ENCODE measurements at places on chromosomes 5 and 9.

DNA sequence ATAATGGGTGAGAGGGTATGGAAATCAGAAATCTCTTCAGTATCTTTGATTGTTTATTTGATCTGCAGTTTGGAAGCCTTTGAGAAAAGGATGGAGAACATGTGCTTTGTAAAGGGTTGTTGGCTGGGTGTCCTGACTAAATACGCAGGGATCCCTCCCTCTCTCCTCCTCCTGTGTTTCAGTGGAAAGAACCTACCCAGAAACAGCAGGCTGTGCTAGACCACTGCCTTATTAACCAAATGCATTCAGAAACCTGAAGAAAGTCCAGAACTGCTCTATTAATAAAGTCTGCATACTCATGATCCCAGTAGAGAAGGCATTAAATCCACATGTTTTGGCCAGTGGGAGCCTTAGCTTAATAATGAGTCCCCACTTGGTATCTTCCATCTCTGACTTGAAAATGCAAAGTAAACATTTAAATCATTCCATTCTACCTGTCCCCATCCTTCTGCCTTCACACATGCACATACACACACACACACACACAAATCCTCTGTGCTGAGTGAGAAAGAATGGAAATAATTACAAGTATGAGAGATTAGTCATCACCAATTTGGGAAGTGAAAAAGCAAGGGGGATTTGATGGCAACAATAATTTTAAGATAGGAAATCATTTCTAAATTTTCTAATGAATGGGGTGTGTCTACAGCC lies 10.0 kb upstream of the LECT2 start:
- peak; percentile 70 for DNase-seq

DNA sequence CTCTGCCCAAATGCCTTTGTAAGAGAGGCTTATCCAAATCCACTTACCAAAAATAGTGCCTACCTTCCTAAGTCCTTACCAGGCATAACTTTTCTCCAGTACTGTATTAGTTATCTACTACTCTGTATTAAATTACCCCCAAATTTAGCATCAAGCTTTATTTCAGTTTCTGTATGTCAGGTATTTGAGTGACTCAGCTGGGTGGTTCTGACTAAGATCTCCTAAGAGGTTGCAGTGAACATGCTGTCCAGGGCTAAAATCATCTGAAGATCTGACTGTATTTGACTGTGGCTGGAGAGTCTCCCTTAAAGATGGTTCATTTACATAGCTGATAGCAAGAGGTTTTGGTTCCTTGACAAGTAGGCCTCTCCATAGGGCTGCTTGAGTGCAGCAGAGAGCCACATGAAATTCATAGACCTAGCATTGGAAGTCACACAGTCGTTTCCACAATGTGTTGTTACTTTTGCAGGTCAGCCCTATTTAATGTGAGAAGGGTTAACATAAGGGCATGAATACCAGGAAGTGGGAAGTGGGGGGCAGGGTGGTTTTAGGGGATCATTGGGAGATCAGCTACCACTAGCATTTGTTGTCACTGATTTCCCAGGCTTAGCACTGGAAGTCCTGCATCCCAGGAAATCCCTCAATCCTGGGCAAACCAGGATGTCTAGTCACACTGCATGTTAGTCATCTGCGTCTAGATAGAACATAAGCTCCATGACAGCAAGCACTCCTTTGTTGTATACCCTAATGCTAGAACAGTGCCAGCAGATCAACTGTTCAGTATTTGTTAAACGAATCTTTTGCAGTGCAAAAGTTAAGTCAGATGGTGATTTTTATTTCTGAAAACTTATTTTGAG lies 2.0 kb upstream of the ZNF622 start:
- DNase-seq: peak; percentile 73

- DNase-seq: no peak
These were observed 51.7 kb downstream of the UBAP1 start for GRCh38 chr9:34230556-34230955.

GRCh38 chr5:56100439-56101176 lies 105.8 kb upstream of the IL6ST start:
- no peak for DNase-seq

- DNase-seq: peak; percentile 66
These were observed 96.7 kb upstream of the FER start for GRCh38 chr5:108650997-108651396.

GRCh38 chr5:34061993-34062392 lies 19.0 kb upstream of the C1QTNF3 start:
- DNase-seq: no peak

GRCh38 chr9:16755467-16756160 lies 114.9 kb downstream of the BNC2 start:
- DNase-seq: no peak

GRCh38 chr5:160616712-160617497 lies 195.2 kb downstream of the PTTG1 start:
- no peak for DNase-seq

DNA sequence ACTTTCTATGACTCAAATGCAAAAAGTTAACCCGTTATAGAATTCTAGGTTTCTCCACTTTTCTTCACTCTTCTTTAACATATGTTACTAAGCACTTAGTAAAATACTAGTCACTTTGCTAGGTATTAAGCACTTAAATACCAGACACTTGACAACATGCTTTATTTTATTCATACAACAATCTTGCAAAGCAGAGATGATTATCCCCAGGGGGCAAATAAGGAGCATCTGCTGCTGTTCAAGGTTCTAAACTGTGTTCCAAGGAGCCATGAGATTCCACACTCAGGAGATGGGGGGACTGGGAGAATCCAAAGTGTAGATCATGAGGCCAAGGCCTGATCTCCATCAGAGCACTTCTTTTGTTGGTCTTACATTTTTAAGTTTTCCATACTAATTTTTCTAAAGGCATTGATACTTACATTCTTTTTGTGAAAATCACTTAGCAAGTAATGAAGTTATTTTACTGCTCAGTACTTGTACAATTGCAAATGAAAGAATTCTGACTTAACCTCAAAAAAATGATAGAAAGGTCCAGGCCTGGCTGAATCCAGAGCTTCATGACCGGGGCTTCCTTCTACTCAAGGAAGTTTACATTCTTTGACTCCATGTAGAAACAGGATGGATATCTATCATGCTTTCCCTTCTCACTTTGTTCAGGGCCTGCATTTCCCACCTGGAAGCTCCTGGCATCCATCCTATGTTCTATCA lies 504.4 kb upstream of the WWC1 start:
- DNase-seq: peak; percentile 87

DNA sequence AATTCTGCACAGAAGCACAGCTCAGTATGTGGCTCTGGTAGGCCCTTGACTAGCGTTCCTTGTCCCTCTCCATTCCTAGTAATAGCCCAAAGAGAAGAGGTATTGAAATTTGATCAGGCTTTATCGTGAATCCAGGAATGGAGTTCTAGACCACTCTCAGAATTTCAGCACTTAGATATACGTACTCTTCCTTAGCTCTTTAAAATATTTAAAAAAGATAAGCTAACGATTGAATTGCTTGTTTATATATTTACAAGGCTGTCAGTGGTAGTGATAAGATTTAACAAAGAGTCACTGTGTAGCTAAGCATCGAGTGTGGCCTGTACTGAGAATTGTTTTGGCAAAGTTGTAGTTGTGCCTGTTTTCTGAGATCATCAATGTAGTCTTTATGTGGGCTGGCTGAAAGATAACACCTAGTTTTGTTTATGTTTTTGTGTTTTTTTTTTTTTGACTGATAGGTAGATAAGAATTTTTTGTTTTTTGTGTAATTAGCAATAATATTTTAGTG lies 2.5 kb downstream of the KIAA1958 start:
- DNase-seq: no peak

- no peak for DNase-seq
These were observed 612.6 kb upstream of the CLINT1 start for GRCh38 chr5:158471535-158471924.

DNA sequence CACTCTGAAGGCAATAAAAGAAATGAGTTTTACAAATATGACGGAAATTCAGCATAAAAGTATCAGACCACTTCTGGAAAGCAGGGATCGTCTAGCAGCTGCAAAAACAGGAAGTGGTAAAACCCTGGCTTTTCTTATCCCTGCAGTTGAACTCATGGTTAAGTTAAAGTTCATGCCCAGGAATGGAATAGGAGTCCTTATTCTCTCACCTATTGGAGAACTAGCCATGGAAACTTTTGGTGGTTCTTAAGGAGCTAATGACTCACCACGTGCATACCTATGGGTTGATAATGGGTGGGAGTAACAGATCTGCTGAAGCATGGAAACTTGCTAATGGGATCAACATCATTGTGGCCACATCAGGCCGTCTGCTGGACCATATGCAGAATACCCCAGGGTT lies 93.5 kb upstream of the RGMB start:
- peak; percentile 36 for DNase-seq

All from fibroblast of upper back skin (primary cell).